ENCODE measurements at places on chromosomes 6 and 20.

DNA sequence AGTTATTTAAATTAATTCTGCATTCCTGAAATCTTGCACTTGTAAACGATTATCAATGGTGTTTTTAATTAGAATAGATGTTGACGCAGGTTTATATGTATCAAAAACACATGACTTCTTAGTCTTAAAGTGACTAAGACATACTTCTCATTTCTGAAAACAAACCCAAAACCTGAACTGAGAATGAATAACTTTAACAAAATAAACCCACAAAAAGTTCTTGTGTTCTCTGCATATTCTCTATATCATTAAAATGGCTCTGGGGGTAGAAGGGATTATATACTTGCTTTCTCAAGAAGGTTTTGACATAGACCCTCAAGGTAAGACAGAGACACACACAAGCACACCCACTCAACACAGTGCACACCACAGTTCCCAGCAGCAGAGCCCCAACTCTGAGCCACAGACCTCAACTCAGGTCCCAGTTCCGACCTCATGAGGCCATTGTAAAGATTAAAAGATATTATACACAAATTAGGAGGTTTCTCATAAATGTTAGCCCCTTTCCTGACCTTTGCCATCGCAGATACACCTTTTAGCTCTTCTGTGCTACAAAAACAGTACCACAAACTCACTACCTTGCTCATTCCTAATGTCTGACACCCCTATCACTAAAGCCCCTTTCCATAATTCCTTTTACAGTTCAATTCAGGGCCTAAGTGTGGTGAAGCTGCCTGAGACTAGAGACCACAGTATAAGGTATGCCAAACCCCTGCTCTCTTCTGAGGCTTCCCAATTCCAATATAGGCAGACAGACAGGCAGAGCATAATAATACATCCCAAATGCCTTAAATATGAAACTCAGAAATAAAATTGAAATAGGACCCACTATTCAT lies 267.8 kb downstream of the PTPRK start:
- no peak for DNase-seq

DNA sequence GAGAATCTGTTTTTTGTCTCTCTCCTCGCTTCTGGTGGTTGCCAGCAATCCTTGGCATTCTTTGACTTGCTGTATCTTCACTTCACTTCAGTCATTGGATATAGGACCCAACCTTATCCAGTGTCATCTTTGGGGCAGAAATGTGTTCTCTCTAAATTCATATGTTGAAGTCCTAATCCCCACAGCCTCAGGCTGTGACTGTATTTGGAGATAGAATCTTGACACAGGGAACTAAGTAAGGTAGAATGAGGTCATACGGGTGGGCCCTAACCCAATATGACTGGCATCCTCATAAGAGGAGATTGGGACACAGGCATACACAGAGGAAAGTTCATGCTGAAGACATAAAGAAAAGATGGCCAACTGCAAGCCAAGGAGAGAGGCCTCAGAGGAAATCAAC lies 51.9 kb upstream of the TPD52L1 start:
- no peak for DNase-seq

- DNase-seq: no peak
These were observed 97.1 kb upstream of the MRPS10 start for GRCh38 chr6:42314571-42315258.

DNA sequence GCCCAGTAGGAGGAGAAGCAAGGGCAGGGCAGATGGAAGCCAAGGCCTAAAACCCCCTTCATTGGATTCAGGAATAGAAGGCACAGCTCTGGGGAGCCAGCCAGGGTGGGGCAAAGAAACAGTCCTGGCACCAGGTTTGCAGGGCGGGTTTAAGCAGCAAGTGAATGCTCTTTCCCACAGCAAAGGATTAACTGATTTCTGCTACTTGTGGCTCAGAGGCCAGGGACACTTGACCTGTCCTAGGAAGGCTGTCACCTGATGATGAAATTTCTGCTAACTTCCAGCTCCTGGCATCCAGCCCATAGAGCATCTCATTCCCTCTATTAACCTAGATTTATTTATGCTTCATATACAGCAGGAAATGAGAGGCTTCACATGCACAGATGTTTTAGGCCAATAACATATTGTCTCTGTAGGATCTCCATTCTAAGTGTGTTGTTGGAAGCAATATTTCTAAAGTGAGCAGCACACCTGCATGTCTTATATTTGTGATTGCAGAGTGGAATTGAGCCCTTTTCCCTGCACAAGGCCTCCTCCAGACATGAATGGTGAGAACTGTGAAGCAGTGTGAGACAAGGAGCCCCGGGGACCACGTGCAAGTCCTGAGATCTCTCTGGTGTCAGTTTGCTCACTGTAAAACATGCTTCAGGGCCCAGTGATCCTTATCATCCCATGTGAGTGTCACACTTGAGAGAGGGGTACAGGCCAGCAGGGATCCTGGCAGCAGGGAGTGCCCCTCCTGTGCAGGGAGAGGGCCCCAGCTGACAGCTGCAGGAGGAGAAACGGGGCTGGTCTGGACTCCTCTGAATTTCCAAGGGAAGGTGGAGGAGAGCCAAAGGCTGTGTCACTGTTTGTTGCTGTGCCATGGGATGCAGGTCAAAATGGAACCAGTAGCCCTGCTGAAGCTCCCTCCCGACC lies 41.1 kb upstream of the CST5 start:
- no peak for DNase-seq

- DNase-seq: no peak
These were observed 6.4 kb downstream of the ZNF512B start for GRCh38 chr20:63963348-63963741.

DNA sequence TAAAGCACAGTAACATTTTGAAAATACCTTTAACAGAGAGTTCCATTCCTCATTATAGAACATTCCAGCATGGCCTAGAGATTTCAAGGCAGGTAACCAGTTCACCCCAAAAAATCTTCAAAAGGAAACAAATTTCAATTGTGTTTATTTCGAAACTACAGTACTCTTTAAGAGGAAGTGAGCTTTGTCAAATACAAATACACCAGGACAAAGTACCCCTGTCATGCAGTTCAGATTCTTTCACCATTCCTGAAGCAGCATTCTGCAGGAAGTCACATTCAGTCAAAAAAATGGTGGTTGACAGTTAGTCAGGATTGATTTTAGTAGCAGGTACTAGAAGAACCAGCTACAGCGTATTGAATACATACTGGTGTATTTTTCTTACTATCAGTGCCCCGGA lies 89.6 kb upstream of the RIN2 start:
- DNase-seq: no peak

GRCh38 chr20:59600472-59600871 lies 3.9 kb upstream of the PHACTR3 start:
- DNase-seq: no peak

DNA sequence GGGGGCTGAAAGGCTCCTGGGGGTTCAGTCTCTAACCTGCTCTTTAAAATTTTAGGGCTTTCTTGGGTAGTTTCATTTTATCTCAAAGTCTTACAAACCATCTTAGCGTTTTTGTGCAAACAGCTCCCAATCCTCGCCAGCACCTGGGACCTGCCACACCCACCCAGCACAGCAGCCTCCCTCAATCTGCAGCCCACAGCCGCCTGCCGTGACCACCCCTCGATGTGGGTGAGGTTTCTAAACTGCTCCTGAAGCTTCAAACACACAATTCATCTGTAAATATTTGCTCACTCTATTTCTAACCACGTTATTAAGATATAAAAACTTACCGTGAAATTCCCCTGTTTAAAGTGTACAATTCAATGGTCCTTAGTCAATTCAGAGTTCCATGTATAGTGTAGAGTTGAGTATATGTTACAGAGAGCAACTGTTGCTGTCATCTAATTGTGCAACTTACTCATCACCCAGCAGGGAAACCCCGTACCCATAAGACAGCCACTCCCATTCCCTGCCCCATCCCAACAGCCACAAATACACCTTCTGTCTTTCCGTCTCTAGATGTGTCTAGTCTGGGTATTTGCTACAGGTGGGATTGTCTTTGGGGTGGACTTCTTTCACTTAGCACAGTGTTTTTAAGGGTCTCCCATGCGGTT lies 381.0 kb downstream of the TAF4 start:
- DNase-seq: no peak

DNA sequence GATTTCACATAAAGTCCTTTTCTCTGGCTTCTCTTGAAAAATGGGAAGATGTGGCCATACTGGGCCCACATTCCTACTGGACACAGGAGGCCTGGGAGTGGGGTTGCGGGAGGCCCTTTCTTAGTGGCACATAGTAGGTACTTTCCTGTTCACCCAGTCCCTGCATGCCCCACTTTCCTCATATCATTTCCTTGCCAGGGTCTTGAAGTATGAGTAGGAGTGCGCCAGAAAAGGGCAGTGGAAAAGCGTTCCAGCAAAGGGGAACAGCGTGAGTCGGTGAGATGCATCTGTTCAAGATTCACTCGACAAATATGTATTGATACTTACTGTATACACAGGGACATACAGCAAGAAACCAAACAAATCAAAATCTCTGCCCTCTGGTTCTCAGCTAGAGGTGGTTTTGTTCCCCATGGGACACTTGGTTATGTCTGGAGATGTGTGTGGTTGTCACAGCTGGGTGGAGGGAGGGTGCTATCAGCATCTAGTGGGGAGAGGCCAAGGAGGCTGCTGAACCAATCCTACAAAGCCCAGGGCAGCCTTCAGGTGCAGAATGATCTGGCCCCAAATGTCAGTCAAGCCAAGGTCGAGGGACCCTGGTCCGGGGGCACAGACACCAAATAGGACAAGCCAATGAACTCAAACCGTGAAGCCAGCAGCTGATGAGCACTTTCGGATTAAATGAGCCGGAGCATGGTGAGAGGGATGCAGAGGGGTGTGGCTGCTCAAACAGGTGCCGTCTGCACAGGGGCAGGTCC lies 151.4 kb downstream of the CEBPB start:
- DNase-seq: no peak

DNA sequence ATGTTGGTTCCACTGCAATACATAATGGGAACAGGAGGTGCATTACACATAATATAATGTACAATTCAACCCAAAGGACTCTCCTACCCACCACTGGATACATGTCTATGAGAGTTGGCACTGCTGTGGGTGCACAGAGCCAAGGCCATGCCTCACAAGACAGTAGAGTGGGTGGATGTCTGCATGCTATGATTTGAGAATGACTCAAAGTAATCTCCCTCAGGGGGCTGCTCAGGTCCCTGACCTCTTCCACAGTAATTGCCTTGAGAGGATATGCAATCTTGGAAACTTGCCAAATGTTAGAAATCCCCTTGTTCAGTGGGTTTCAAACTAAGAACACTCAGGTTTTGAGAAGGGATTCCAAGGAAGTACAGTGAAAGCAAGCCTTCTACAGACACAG lies 79.0 kb downstream of the ANKEF1 start:
- DNase-seq: no peak

DNA sequence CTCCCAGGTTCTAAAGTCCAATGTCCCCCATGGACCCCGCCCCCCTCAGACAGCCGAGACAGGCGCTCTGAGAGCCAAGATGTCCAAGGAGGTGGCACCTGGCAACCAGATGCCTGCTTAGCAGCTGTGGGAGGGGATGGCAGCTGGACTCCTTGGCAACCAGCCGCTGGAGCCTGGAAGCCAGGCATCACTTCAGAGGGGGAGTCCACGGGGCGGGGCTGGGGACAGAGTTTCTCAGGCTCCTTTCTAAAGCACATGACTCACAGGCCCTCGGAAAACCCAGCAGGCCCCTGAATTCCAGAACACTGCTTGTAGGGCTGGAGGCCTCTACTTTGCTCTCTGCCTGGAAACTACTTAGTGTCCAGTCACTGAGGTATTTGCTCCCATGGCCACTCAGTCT lies 51.5 kb downstream of the PREX1 start:
- no peak for DNase-seq

GRCh38 chr6:79571030-79571367 lies 33.8 kb upstream of the LCA5 start:
- no peak for DNase-seq

GRCh38 chr20:10004900-10005299 lies 29.9 kb upstream of the ANKEF1 start:
- DNase-seq: no peak

DNA sequence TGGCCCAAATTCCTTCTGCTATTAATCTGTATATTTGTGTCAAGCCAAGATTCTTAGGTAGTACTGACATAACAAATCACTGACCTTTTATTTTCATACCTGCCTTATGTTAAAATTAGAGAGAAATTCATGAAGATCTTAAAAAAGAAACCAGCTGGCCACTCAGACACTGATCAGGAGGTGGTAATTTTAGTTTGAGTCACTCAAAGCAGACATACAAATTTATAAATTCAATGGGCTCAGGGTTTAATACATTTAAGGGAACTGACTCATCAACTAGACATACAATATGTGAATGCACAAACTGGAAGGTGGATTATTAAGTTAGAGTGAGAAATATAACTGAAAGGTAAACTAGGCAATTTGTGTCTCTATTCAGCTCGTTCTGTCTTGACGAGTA lies 711.9 kb upstream of the EYS start:
- no peak for DNase-seq

DNA sequence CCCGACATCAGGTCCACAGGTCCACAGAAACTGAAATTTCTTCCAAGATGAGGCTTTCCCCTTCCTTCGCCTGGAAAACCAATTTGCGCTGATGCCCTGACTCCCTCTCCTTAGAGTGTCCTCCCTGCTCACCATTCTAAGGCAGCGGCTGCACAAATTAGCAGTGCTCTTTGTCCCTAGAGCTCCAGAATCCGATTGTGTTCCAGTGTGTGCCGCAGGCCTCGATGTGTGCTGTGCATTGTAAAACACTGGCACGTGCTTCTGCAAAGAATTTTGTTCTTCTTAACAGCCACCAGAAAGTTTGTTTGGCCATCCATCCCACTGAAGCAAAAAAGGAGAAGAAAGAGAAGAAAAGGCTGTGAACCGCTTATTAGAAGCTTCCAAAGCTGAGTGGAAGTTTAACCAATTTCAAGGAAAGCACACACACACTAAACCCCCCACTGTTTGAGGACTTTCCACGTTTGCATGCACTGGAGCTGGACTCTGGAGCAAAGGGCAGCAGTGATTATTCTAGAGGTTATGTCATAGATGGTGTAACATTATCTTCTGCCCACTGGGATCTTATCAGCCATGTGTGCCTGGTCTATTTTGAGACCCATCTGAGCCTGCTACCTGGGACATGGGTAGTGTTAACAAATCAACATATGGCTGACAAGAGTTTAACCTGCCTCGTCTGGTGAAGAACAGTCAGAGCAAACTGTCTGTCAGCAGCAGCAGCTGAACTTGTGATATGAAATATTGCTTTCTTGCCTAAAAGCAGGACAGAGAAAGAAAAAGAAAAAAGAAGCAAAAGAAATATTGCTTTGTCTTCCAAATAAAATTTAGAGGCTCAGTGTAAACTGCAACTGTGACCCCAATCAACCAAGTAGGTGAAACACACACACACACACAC lies 64.9 kb upstream of the RREB1 start:
- no peak for DNase-seq
